Right atrium auricular region (tissue), 2 donors: ENCODE measurements at places on chromosomes 11 and 22. TPM values are rescaled to one million over a fixed set of nuclear protein-coding genes. Genes with fewer than 3 reads are reported as not detected.

The CBLIF gene
- total RNA-seq = not detected

The OR4X1 gene
- not detected for total RNA-seq

The KCTD14 gene
- total RNA-seq = 3.6 TPM

The DDTL gene
- 1.0 TPM for total RNA-seq

GRCh38 chr11:80636999-80637398 is 1196.2 kb upstream of the TENM4 start:
- H3K4me3 ChIP-seq = no peak overlapping the region
- no peaks in the 10 kb centered on the region for H3K27me3 ChIP-seq
- DNase-seq = no peak
- H3K36me3 ChIP-seq = no peaks in the 10 kb centered on the region
- H3K27ac ChIP-seq = no peak overlapping the region

DNA sequence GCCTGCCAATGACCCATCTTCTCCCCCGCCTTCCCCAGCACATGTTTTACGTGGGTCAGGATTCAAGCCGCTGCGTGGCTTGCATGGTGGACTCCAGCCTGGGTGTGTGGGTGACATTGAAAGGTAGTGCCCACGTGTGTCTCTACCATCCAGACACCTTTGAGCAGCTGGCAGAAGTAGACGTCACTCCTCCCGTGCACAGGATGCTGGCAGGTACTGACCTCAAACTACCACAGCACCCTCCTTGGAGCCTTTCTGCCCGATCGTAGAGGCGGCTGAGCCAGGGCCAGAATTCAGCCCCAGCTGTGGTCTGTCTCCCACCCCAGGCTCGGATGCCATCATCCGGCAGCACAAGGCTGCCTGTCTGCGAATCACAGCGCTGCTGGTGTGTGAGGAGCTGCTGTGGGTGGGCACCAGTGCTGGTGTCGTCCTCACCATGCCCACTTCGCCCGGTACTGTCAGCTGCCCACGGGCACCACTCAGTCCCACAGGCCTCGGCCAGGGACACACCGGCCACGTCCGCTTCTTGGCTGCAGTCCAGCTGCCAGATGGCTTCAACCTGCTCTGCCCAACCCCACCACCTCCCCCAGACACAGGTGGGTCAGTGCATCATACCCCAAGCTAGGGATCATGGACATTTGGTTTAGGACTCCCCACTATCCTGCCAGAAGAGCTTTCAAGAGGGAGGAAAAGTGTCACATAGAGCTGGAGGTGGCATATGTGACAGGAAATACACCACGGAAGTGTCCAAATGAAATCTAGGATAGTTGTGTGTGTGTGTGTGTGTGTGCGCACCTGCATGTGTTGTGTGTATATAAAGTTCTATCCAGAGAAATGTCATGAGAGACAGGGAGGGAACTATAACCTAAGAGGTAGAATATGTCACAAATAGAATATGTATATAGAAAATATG is 10.6 kb upstream of the RELT start:
- no peaks in the 10 kb centered on the region for H3K27me3 ChIP-seq
- H3K27ac ChIP-seq = no peak overlapping the region
- no peak for DNase-seq
- H3K4me3 ChIP-seq = no peak overlapping the region
- peaks cover 6% of the 10 kb centered on the region for H3K4me1 ChIP-seq

GRCh38 chr22:37284805-37285355 is 2.6 kb downstream of the CYTH4 start:
- no peaks in the 10 kb centered on the region for H3K4me1 ChIP-seq
- no peaks in the 10 kb centered on the region for H3K36me3 ChIP-seq
- no peaks in the 10 kb centered on the region for H3K27me3 ChIP-seq
- H3K27ac ChIP-seq = peak overlapping the region; percentile 33
- DNase-seq = peak; percentile 70
